ENCODE measurements at places on chromosomes 7 and 10.

- DNase-seq = no peak
Measured at GRCh38 chr7:2031451-2031845, 201.3 kb downstream of the MAD1L1 start.

- DNase-seq = no peak
Measured at GRCh38 chr10:122140941-122141623, 130.0 kb upstream of the BTBD16 start.

DNA sequence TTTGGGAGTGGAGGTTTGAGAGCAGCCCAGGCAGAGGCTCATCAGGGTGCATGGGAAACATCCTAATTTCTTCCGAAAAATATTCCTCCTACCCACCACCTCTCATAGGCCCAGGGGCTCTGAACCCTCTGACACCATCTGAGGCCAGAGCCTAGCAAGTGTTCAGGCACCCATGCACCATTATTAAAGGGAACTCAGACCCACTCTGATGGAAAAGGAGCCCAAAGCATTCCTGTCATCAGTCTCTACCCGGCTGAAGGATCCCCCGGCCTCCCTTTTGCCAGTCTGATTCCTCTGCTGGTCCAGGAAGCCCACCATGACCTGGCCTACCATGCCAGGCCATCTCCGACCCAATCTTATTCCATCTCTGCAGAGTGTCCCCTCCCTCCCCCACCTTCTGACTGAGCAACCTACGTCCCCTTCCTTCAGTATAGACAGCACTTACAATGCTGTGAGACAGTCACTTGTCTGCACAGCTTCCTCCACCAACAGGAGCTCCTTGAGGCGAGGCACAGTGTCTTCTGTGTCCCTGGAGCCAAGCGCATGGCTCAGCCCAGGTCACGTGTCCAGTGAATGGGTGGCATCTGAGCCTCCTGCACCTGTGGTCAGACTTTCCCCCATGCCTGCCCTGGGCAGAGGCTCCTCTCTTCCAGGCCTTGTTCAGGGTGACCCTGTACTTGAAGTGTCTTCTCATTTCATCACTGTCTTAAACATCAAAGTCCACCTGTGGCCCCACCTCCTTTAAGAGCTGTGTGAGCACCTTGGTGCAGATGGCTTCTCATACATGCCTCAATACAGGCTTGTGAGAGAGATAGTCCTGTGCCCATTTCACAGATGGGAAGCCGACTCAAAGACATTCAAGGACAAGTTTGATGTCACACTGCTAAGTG lies 889 bp upstream of the GPR15LG start:
- no peak for DNase-seq

GRCh38 chr7:106568680-106569499 lies 92.1 kb downstream of the CCDC71L start:
- DNase-seq = no peak

GRCh38 chr7:55120501-55121198 lies 101.8 kb downstream of the EGFR start:
- no peak for DNase-seq

- no peak for DNase-seq
Measured at GRCh38 chr10:5135581-5135980, 41.4 kb downstream of the AKR1C3 start.

DNA sequence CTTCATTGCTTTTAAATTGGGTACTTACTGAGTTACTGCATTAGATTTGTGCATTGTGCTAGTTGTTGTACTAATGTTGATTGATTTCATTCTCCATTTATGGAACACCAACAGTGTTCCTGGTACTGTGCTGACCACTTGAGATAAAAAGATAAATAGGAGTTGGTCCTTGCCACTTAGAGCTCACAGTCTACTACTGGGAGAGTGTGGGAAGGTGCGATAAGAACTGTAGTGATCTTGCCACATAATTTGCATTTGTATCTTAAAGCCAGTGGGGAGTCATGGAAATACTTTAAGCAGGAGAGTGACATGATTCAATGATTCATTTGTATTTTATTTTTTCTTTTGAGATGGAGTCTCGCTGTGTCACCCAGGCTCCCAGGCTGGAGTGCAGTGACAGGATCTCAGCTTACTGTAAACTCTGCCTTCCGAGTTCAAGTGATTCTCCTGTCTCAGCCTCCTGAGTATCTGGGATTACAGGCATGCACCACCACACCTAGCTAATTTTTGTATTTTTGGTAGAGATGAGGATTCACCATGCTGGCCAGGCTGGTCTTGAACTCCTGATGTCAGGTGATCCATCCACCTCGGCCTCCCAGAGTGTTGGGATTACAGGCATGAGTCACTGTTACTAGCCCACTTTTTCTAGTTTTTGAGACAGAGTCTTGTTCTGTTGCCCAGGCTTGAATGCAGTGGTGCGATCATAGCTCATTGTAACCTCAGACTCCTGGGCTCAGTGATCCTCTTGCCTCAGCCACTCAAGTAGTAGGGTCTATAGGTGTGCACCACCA lies 51.2 kb upstream of the TMEM248 start:
- DNase-seq = no peak

- no peak for DNase-seq
Measured at GRCh38 chr10:12697764-12698163, 303.7 kb downstream of the CCDC3 start.
